ENCODE measurements at places on chromosomes 13 and 19.

DNA sequence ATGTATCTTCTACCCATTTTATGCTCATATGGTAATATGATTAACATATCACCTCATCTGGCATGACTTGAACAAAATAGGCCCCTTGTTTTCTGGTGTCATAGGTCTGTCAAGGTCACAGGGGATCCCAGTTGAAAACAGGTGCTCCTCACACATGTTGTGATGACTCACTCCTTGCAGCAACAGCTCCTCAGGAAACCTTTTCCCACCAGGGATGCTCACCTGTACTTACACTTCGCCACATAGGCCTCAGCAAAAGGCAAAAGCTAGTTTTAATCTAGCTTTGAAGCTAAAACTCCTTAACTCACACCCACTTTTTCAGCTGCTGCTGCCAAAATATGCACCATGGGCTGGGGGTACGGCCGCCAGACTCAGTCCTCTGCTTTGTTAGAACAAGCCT, 110.0 kb upstream of the SOX21 start:
- DNase-seq = no peak

DNA sequence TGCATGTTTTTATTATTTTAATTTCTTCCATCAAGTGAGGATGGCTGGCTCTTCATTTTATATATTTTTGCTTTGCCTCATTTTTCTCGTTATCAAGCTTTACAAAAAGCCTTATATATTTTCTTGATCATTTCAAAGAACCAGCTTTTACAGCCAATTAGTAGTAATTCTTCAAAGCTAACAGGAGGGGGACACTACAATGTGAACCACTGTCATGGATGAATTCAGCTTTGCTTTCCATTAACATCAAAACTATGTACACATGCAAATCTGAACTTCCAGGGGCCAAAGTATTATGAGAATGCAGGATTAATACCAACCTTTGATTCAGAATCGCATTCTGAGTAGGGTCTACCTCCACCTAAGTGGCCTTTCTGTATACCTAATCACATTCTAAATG, 11.1 kb downstream of the UQCRFS1 start:
- no peak for DNase-seq

GRCh38 chr13:45133396-45134118, 13.2 kb downstream of the GTF2F2 start:
- DNase-seq = no peak

- DNase-seq = no peak
Measured at GRCh38 chr13:110589793-110590390, 25.5 kb upstream of the NAXD start.
